ENCODE measurements at places on chromosomes 5 and 9.

DNA sequence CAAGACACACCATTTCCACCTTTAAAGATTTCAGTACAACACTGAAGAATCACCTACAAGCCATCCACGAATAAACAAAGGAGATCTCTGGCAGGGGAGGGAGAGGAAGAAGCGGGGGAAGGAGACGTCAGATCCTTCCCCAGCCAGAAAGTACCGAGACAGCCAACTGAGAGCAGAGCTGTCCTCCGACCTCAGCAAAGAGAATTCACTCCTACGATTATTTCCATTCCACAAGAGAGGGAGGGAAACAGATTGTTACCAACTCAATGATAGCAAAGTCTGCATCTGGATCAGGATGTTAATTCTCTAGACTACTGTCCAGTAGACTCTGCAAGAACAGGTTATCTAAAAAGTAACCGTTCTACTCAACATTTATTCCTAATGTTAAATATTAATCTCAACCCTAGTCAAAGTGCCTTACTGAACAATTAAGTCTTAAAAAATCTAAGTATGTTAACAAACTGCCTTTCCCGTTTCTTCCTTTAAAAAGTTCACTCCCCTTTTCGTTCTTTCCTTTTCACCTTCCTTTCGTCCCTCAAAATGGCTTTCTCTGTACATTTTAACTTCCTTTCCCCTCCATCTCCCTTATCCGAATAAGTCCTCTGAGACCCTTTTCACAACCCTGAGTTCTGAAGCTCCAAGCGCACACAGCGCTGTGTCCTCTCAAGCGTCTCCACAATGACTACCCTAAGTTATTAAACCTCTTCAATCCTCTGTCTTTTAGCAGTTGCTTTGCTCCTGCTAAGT lies 1.4 kb downstream of the CHD1 start:
- DNase-seq = peak; percentile 66

- DNase-seq = no peak
These were observed 140.9 kb downstream of the PAM start for GRCh38 chr5:102895976-102896375.

- DNase-seq = no peak
These were observed 2293.3 kb upstream of the C9orf72 start for GRCh38 chr9:29866556-29866955.

DNA sequence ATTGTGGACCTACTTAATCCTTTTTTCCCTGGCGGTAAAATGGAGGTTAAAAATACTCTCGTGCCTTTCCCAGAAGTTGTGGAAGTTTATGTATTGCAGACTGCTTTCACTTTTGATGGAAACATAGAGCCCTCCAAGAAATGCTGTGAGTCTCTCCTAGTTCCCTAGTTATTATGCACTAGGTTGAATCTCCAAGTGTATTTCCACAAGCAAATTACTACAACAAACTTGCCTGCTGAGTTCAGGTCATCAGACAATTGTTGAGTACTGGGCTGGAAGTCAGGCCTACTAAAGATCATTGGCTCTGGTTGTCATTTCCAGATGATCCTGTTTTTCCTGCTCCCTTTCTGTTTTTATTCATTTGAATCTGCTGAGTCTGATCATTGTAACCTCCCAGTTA lies 104.1 kb downstream of the CD180 start:
- no peak for DNase-seq

GRCh38 chr9:133180953-133181352 lies 17.2 kb upstream of the GBGT1 start:
- no peak for DNase-seq
